ENCODE measurements at places on chromosomes 2 and 18. TPM values are rescaled to one million over a fixed set of nuclear protein-coding genes. Genes with fewer than 3 reads are reported as not detected.

GRCh38 chr2:109448946-109449788, 164.6 kb downstream of the SEPTIN10 start:
- DNase-seq: no peak

GRCh38 chr2:100786297-100786658, 33.7 kb upstream of the NPAS2 start:
- DNase-seq: no peak

GRCh38 chr2:101267671-101268656, 15.3 kb downstream of the CNOT11 start:
- DNase-seq: no peak

GRCh38 chr2:28750316-28751251, 1.0 kb upstream of the PPP1CB start:
- no peak for DNase-seq

DNA sequence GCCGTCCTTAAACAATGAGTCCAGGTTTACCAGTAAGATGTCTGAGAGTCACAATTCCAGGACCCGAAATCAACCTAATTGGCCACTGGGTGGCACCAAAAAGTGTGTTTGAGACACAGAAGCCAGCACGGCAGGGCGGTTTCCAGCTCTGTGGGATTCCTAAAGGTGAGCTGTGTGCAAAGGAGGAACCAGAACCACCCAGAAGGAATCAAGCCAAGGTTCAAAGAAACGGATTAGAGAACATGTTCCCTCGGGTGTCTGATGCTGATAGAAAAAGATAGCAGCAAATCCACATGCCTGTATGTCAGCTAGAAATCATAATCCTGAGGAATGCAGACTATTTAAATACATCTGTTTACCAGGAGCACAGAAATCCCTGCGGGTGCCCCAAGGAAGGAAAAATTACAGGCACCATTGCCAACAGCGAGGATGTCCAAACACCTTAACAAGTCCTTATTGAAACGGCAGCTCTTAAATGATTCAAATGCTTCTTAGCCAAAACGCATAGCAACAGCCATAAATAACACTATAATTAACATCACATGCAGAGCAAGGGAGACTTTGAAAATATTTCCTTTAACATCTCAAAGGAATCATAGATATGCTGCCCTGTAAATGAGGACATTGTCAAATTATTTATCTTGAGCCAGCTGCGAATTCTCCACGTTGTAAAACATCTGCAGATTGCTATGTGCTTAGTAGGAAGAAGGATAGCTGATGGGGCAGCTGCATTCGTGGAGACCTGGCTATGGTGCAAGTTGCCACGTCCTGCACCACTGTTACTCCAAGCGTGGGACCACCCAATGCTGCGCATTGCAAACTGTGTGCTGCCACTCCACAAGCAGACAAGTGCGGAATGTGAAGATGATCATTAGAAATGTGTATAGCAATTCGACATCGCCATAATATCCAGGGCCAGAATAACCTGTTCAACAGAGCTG, 318.7 kb upstream of the NCKAP5 start:
- DNase-seq: peak; percentile 73

- no peak for DNase-seq
Observed at GRCh38 chr18:49650426-49650891, 88.6 kb downstream of the LIPG start.

DNA sequence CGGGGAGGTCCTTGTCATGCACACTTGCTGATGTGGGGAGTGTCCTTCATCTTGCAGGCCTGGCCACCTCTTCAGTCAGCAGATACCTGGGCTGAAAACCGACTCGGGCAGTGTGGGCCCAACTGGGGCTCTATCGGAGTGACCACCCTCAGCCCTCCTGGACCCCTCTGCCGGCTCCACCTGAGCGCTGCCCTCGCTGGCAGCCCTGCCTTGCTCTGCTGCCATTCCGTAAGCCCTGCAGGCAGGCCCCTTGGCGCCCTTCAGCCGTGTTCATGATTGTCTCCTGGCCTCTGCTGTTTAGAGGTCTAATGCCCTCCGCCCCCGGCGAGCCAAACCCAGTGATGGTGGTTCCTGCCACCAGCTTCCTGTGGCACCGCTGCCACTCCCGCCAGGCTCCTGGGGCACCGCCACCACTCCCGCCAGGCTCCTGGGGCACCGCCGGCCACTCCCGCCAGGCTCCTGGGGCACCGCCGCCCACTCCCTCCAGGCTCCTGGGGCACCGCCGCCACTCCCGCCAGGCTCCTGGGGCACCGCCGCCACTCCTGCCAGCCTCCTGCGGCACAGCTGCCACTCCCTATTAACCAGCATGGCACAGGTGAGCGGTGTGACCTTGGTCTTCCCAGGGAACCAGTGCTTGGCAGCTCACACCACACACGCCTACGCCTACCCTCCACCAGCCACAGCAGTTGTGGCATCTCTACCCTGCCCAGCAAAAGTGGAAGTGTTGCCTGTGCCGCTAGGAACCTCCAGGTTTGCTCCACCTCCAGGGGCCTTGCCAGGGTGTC, 15.9 kb downstream of the CAPN10 start:
- peak; percentile 4 for DNase-seq

GRCh38 chr2:106161938-106162820, 31.9 kb downstream of the UXS1 start:
- DNase-seq: no peak

DNA sequence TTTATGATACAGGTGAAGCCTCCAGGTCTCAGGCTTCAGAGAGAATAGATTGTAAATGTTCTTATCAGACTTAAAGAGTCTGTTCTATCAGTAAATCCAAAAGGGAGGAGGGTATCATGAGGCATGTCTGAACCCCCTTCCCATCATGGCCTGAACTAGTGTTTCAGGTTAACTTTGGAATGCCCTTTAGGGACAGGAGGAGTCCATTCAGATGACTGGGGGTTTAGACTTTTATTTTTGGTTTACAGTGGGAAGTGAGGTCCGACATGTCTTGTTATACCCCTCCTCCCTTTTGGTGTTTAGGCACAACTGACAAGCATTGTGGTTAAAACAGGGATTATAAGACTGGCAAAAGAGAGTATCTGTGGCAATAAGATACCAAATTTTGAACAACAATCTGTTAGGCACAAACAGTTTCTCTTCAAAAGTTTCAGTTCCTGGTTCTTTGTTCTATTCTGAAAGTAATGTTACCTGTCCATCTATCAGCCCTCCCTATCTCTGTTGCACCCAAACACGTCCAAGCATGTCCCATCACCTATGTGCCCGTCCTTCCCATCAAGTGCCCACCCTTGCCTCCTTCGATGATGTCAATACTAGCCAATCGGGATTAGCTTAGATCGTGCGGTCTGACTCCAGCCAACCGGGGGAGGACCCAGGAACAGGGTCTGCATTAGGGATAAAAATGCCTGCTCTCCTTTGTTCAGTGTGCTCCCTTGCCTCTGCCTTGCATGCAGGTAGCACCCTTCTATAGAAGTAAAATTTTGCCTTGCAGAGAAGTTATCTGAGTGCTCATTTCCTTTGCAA, 16.4 kb downstream of the TCF23 start:
- DNase-seq: no peak

DNA sequence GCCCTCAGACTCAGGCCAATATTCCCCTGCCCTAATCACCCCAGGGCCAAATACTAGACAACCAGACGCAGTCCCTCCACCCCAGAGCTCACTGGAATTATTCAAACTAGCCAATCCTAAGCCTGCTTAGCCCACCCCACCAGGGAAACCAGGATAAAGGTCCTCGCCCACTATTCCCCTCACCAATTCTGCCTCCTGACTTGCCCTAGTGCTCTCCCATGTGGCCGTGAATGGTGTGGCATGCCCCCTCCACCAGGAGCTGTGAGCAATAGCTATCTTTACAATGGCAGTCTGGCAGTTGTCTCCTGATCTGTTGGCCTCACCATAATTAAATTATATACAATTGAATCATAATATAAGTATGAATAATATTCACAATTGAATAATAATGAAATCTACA, 42.3 kb downstream of the FAM124B start:
- DNase-seq: no peak

GRCh38 chr2:217650229-217650628, 352.6 kb downstream of the TNS1 start:
- DNase-seq: no peak

- DNase-seq: no peak
Observed at GRCh38 chr2:164032995-164033394, 297.2 kb upstream of the FIGN start.

DNA sequence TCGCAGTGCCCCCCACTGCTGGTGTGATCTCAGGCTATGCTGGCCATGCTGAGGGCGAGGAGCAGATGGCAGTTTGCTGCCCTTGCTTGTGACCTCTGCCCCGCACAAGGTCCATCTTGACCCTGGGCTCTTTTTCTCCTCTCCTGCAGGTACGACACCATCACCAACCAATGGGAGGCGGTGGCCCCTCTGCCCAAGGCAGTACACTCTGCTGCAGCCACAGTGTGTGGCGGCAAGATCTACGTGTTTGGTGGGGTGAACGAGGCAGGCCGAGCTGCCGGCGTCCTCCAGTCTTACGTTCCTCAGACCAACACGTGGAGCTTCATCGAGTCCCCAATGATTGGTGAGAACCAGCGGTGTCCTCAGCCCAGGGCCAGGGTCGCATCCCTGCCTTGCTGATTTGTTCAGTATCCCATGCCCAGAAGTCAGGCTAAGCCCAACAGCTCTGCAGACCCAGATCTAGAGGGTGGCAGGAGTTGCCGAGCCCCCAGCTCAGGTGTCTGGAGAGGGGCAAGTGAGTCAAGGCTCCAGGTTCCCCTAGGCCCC, 223.8 kb downstream of the ATAD2B start:
- DNase-seq: no peak

The POTEE gene
- not detected for total RNA-seq

The RMDN2 gene
- 14.4 TPM for total RNA-seq

Measured in tibial nerve (tissue), 4 donors.